NCI-H524 treated with DMSO at 0.1 percent for 48 hours (cell line): ENCODE measurements at places on chromosomes 4 and X.

DNA sequence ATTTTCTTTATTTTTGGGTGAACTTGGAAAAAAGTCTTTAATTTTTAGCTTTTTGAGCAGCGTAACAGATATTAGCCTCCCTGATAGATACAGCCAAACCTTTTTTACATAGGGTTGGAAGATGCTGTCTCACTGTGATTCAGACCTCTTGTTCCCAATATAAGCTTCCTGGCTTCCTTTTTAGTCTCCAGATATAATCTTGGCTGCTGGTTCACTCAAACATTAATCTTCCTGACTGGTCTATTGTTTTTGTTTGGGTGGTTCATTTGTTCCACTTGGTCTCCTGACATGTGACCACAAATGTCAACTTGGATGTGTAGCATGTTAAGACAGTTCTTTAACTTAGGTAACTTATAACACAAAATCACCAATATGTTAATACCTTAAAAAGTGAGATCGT, 23.0 kb downstream of the RPA4 start:
- DNase-seq = no peak

DNA sequence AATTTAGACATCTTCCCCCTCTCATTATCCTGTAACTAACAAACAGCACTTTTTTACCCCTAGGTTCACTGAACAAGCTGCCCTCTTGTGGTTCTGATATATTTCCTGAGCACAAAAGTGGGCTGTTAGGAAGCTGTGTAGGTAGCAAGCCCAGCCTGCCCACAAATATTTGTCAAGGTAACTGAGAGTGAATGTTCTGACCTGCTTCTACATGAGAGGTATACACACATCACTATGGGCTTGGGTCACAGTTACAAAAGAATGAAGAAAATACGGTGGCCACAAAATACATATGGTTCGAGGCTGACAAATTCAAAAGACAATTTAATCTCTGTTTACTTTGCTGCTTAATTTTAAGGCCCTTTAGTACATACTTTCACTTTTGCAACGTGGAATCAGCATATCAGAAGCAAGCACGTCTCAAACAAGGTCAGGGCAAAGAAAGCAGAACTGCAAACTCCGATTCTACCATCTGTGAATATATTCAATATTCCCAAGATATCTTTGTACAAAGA, 78.7 kb downstream of the RBM47 start:
- DNase-seq = no peak

DNA sequence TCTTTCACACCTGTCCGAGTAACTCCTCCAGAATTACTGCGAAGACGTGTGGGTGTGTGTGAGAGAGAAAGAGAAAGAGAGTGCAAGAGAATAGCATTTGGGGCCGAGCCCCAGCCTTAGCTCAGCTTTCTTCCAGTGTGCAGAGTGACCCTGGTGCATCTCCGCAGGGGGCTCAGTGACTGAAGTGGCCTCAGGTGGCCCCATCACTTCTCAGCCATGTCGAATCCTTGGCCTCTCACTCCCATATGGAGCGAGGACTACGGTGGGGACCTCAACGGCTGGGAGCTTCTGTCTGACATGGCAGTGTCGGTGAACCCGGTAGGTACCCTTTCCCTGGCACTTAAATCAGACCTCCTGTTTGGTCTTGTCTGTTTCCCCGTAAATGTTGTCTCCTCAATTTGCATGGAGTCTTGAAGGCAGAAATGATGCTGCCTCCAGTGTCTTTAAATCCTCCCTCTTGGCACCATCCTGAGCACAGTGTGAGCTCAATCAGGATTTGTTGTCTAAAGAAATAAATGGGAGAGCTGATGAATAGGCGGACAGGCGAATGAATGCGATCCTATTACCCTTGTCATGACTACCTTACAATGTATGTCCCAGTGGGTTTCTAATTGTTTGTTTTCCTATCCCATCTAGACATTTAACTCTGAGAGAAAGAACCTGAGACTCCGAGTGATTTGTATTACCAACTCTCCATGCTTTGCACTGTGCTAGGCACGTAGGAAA, 305.9 kb downstream of the AFF2 start:
- DNase-seq = no peak

GRCh38 chr4:151667048-151667447, 93.8 kb downstream of the GATB start:
- no peak for DNase-seq

DNA sequence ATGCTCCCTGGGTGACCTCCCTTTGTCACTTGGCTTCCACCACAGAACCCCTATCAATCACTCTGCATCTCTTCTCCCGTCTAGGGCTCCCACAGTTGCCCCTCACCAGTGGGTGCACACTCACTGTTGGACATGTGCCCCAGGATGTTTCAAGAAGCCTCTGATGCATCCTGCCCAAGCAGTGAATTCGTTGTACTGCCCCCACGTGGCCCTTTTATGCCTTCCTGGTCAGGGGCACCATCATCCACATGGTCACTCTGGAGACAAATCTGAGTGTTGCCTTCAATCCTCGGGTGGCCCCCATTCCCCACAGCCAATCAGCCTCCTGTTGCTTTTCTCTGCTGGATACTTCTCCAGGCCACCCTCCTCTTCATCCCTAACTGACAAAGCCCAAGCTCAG, 12.2 kb downstream of the ITIH6 start:
- no peak for DNase-seq

- DNase-seq = no peak
These were observed 12.0 kb downstream of the RPS6KA6 start for GRCh38 chrX:84175958-84176357.

DNA sequence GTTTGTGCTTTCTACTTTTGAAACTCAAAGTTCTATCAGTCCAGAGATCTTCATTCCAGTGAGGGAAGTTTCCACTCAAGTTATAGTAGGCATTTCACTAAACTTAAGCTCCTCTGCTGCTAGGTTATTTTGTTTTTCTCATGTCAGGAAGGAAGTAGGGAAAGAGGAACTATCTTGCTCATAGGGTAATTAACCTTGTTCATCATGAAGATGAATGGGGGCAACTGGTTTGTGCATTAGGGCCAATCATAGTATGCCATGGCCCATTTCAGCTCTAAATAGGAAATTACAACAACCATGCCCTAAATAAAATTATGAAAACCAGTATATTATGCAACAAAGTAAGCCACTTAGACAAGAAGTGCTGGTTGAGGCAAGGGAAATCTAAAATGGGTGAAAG, 804.7 kb upstream of the NDST4 start:
- DNase-seq = no peak

GRCh38 chr4:7075962-7076695, 8.3 kb upstream of the GRPEL1 start:
- DNase-seq = no peak

- DNase-seq = no peak
These were observed 542.3 kb upstream of the ADGRL3 start for GRCh38 chr4:60657807-60658206.

DNA sequence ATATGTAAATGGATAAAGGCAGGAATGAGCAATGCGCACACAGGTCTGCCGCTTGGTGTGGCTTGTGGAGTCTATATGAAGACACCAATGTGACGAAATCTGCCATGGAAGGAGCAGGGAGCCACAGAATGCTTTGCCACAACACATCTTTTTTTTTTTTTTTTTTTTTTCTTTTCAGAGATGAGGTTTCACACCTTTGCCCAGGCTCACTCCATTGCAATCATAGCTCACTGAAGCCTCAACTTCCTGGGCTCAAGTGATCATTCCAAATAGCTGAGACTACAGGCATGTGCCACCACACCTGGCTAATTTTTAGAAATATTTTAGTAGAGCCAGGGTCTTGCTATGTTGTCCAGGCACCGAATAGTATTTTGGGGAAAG, 17.4 kb upstream of the SLC34A2 start:
- DNase-seq = no peak

- no peak for DNase-seq
These were observed 49.4 kb upstream of the PRR32 start for GRCh38 chrX:126770179-126770578.

DNA sequence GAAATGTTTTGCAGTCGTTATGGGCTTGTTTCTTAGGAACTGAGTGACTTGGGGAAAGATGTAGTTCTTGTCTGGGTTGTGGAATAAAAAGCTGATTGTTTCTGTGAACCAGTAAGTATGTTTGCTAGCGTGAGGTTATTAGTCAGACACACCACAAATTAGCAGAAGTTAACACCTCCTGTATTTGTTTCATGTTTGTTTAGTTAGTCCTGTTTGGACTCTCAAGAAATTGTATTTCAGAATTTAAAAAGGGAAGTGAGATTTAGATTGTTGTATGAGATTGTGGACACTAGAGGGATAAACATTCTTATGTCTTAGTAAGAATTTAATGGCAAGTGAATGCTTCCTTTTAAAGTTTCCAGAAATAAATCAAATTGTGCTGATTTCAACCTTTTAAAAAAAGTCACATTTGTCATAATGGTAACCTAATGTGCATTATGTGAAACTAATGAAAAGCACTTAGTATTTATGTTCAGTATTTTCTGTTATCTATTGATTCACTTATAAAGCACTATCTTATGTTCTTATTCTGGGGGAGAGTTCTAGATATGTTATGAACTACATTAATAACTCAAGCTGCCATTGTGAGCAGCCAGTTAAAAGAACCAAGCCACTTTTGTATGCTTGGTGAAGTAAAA, 25.6 kb downstream of the ATP10D start:
- DNase-seq = no peak

DNA sequence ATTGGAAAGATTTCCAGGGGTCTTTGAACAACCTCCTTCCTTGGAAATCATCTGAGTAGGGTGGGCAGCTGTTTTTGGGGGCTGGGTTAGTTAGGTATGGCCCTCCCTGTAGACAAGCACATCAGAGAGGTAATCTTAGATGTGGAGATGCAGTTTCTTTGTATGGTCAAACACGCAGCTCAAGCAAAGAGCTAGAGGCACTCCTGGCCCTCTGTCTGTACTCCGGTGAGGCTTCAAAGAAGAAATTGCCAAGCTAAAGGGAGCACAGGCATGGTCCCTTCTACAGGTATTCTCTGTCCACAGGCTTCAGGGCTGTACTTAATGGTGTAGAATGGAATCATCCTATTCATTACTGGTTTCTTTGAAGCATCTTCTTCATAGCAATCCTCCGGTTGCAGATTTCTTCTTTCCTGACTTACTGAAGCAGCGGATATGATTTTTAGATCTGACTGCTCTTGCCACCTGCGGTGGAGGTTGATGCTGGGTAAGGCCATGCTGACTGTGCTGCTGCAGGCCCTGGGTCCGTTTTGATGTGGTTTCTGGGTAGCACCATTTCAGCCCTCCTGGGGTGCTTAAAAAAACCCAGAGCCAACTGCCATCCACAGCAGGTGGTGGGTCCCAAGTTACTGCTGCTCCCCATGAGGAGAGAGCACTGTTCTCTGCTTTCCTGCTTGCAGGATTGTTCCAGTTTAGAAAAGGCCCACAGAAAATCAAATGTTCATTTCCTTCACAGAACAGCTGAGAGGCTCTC, 318.9 kb upstream of the GATB start:
- no peak for DNase-seq

GRCh38 chr4:14646831-14647230, 355.4 kb upstream of the CPEB2 start:
- no peak for DNase-seq

- no peak for DNase-seq
These were observed 224.0 kb downstream of the APBB2 start for GRCh38 chr4:40990236-40990898.

DNA sequence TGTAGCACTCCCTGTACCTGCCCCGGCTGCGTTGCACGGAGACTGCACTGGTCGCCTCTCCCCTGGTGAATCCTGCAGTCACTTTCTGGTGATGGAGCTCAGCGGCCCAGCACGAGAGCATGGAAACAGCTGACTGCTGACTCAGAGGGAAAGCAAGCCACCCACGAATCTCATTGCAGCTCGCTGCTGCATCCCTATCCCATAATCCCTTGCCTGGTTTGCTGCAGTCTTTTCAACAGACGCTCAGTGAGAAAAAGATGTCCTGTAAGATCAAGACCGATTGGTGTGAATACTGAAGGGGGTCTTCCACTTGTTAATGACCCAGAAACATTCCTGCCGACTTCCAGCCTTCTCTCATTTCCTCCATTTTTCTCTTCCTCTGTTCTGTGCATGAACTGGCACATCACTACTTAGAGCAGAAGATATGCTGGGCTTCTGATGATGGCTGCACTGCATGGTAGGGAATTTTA, 52.9 kb downstream of the TRIM2 start:
- no peak for DNase-seq

- no peak for DNase-seq
These were observed 68.0 kb upstream of the MSX1 start for GRCh38 chr4:4791299-4792111.

DNA sequence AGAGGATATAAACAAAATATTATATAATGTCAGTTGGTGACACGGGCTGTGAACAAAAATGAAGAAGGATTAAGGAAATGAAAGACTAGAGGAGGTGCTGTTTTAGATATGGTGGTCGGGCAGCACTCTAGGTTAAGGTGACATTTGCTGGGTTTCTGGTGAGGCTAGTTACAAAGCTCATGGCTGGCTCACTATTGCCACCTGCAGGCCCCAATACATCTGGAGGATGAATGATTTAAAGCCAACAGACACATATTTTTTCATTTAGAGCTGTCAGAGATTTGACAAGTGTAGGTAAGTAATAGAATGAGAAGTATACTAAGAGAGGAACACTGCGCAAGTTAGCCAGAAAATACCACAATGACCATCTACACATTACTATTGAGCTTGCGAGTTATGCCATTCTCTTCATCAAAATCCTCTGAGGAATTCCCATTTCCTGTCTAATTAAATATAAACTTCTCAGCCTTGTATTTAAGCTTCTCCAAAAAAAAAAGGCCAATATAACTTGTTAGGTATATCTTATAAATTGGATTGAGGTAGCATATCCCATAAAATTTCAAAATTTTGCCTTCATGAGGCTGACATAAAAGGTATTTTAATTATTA, 6.4 kb upstream of the FGG start:
- no peak for DNase-seq

GRCh38 chrX:6041630-6042029, 187.0 kb downstream of the NLGN4X start:
- no peak for DNase-seq

- no peak for DNase-seq
These were observed 1.5 kb upstream of the IRAK1 start for GRCh38 chrX:154021131-154021611.

- no peak for DNase-seq
These were observed 198.2 kb upstream of the PSAPL1 start for GRCh38 chr4:7632971-7633370.

DNA sequence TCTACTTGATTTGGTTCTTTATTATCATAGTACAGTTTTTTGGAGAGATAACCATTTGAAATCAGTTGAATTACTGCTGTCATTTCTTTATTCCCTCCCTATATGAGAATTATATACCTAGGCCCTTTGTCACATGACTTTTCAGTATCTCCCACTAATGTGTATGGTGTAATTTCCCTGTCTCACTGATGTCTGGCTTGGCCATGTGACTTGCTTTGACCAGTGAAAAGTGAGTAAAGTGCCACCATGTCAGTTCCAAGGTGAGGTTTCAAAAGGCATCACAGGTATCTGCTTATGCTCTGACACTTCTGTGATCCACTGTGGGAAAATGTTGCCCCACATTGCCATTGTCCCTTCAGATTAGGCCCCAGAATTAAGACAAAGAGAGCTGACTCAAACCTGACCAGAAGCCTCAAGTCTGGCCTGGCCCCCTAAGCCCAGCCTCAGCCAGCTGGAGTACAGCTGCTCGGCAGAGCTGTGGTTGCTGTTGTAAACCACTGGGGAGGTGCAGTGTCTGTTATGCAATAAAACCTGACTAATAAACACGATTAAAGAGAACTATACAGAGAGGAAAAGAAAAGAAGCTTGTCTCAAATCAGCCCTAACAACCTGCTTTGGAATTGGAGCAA, 27.5 kb downstream of the SETD7 start:
- no peak for DNase-seq

- no peak for DNase-seq
These were observed 155.8 kb downstream of the PPP3CA start for GRCh38 chr4:101191302-101192098.

- DNase-seq = no peak
These were observed 6.4 kb downstream of the TCEAL8 start for GRCh38 chrX:103248553-103248952.

GRCh38 chr4:31234901-31235300, 514.7 kb downstream of the PCDH7 start:
- DNase-seq = no peak
